ENCODE measurements at places on chromosomes 5 and 9. TPM values are rescaled to one million over a fixed set of nuclear protein-coding genes. Genes with fewer than 3 reads are reported as not detected.

Gene SLC28A3
- not detected for total RNA-seq

Gene IL4
- not detected for total RNA-seq

Gene CEP120
- 25.7 TPM for total RNA-seq

Gene ATP10B
- total RNA-seq = not detected

Gene BTNL3
- total RNA-seq = not detected

Gene PPP3R2
- total RNA-seq = not detected

Gene GFRA3
- 0.83 TPM for total RNA-seq

Gene ECSCR
- total RNA-seq = 1.1 TPM

Gene PCDHGA2
- total RNA-seq = 1.8 TPM

Gene ESM1
- not detected for total RNA-seq

Gene RETREG1
- total RNA-seq = 5.7 TPM

Gene CDH10
- 1.4 TPM for total RNA-seq

Gene GRM6
- not detected for total RNA-seq

Gene PRR16
- total RNA-seq = not detected

Gene LIX1
- not detected for total RNA-seq

Gene CRAT
- 16.2 TPM for total RNA-seq

Gene TMEM215
- not detected for total RNA-seq

Gene VCAN
- 0.90 TPM for total RNA-seq

Gene GNA14
- total RNA-seq = 3.8 TPM

Gene RALGPS1
- total RNA-seq = 3.9 TPM

Gene AGXT2
- not detected for total RNA-seq

Gene PDLIM4
- total RNA-seq = 8.9 TPM

Gene CSNK1A1
- 244 TPM for total RNA-seq

Gene TLX3
- total RNA-seq = not detected

Gene GABRA1
- total RNA-seq = not detected

Gene CDX1
- total RNA-seq = not detected

Gene MFAP3
- 21.4 TPM for total RNA-seq

Gene ZBTB34
- 10.1 TPM for total RNA-seq

Gene C9orf153
- 0.35 TPM for total RNA-seq

Gene IFNK
- total RNA-seq = not detected

Gene AMBP
- total RNA-seq = not detected

Gene CDKN2B-AS1
- not detected for total RNA-seq

Gene SPATA24
- total RNA-seq = 4.2 TPM

Gene MARCHF11
- total RNA-seq = not detected

Gene OR1J1
- not detected for total RNA-seq

Gene CCDC187
- not detected for total RNA-seq

Gene ZNF462
- total RNA-seq = 40.5 TPM

Gene TMEM174
- not detected for total RNA-seq

Gene NTRK2
- total RNA-seq = 0.04 TPM

Gene TTC23L
- total RNA-seq = 0.55 TPM

Gene FCN2
- total RNA-seq = not detected

Gene SPOCK1
- 2.5 TPM for total RNA-seq

Gene SCGB3A2
- not detected for total RNA-seq

Gene F2RL1
- total RNA-seq = 0.39 TPM

Gene GARIN3
- total RNA-seq = not detected

Gene LHX3
- total RNA-seq = 0.11 TPM

Gene HAUS6
- 22.1 TPM for total RNA-seq
